DMS79 treated with DMSO at 0.1 percent for 48 hours (cell line): ENCODE measurements at places on chromosomes 11 and 22.

DNA sequence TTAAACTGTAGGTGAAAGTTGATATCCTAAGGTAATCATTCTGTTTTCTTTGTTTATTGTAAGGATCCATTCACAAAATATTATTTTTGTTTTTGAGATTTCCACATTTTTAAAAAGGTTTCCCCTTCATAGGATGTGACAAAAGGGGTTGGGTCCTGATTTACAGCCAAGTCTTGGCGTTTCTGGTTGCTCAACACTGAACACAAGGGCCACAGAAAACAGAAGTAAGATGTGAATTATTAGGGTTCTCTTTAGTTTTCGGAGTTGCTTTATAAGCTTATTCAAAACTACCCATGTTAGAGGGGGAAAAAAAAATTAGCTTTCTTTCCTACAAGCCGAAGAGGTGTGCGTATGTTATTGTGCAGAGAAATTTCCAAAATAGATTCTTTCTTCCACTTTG is 30.0 kb upstream of the FLI1 start:
- no peak for DNase-seq

- no peak for DNase-seq
Measured at GRCh38 chr11:65211293-65212105, 29.8 kb downstream of the CAPN1 start.

DNA sequence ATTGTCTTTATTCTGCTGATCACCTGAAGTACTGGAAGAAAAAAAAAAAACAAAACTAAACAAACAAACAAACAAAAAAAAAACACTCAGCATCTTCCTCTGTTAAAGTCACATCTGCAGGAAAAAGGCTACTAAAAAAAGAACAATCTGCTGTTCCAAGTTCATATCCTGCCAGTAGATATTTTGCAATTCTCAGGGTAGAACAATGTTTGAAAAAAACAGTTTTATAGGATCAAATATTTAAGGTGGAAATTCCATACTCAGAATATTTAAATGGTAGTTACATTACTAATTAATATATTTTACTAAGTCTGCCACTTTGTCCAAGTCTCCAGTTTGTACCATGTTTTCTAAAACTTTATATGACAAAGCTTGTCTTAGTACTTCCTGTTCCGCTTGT is 175.2 kb downstream of the SBF2 start:
- DNase-seq, result no peak

DNA sequence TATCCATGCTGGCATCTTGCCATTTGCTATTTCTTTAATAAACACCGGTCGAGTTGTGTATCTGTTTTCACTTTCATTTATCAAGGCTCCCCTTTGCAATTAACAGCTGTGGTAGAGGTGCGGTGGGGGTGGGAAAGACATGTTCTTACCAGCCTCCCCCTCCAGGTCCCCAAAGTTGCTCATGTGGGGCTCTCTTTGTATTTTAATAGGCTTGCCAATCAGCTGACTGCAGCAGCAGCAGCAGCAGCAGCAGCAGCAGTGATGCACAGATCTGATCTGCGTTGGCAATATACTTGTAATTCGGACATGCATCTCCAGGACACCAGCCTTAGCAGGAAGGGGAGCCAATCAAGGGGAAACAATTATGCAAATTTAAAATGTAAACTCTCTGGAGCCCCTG is 40.3 kb upstream of the E2F8 start:
- DNase-seq, result no peak

GRCh38 chr11:46471943-46472661 is 80.5 kb upstream of the CHRM4 start:
- DNase-seq, result no peak

- no peak for DNase-seq
Measured at GRCh38 chr22:21014726-21015465, at the start of gene P2RX6. P2RX6 (plus strand) TSS chr22:21015165; CDS start chr22:21015175, 10 bp downstream.

DNA sequence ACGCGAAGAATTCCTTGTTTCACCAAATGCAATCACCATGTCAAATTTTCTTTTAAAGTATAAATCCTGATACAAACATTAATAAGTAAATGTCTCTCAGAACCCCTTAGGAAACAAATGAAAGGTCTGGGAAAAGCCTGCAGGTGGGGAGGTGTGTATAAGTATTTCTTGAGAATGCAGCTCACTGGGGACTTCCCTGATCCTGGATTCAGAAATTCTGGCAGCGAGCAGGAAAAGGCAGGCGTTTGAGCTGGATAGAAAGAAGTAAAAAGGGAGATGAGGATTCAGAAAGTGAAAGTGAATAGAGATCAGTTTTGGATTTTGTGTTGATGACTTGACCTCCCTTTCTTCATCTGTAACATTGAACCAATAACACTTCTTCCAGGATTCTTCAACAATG is 68.3 kb upstream of the CTSC start:
- no peak for DNase-seq

DNA sequence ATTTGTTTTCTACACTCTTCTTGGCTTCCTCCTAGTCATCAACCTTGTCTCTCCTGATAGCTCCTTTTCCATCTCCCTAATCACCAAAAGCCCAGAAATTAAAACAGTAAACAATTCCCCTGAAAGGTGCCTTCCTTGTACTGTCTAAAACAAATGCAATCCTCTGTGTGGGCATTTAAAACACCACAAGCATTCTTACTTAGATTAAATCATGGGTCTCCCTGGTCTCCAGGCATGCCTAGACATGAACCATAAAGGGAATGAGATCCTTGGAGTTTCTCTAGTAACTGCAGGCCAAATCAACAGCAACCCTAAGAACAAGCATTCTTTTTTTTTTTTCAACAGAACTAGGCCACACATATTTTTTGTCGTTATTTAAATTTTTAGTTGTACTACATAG is 1.9 kb downstream of the BTG4 start:
- peak; percentile 53 for DNase-seq

GRCh38 chr11:71125150-71125549 is 127.2 kb downstream of the SHANK2 start:
- DNase-seq, result no peak

- no peak for DNase-seq
Measured at GRCh38 chr11:12901272-12901671, 107.8 kb upstream of the RASSF10 start.

- no peak for DNase-seq
Measured at GRCh38 chr22:36021606-36022153, 6.9 kb downstream of the RBFOX2 start.

- DNase-seq, result no peak
Measured at GRCh38 chr11:105324156-105324555, 184.6 kb upstream of the CARD18 start.

- no peak for DNase-seq
Measured at GRCh38 chr11:22725079-22725478, 58.7 kb downstream of the GAS2 start.
